Cortex of kidney (tissue), 1 donor: ENCODE measurements at places on chromosomes 7 and 10.

DNA sequence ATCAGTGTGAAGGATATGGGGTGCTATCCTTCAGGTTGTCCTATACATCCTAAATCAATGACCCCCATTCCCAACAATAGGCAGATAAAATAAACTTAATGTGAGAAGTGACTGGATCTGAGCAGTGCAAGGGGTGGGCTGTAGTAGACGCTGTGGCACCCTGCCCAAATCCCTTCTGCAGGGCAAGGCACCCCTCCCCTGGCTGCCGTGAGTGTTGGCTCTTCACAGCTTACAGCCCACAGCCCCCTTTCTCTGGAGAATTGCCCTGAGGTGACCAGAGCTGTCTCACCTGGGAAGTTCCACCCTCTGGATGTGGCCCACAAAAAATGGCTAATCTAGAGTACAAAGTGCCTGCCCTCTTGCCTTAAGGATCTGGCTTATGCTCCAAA lies 25.8 kb upstream of the PPIF start:
- DNase-seq, result no peak

DNA sequence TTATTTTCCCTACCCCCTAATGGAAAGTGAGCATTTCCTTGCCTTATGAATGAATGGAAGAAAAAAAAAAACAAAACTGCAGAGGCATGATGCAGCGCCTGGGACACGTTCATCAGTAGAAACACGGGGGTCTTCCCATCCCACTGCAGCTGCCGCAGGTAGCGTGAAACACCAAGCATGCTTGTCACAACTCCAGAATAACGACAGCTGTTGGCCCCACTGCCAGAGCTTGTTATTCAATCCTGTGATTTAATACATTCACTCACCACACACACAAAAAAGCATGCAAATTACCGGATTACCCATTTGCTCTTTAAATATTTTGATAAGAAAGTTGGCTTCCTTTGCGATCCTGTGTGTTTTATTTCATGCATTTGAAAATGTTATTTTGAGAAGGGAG lies 48.4 kb upstream of the GNA12 start:
- DNase-seq, result no peak

- no peak for DNase-seq
Measured at GRCh38 chr7:46368871-46369270, 447.8 kb upstream of the IGFBP3 start.

GRCh38 chr7:154965014-154965413 lies 37.9 kb downstream of the PAXIP1 start:
- no peak for DNase-seq

DNA sequence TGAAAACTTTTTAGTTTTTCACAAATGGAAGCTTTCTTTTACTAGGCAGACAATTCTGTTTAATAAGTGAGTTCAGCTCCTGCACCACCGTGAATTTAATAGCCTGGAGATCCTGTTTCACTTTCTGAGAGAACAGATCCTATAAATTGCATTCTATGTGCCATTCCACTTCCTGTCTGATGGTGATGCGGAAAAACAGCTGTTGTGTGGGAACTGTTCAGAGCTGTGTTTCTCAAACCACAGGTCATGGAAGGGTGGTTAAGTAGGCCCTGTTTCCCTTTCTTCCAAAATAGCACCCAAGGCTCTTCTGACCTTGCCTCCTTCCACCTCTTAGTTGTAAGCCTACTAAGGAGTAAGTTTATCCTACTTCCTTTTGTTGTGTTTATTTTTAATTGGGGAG lies 97.2 kb upstream of the DKK1 start:
- DNase-seq, result no peak

GRCh38 chr7:123712619-123713018 lies 36.2 kb downstream of the WASL start:
- no peak for DNase-seq

GRCh38 chr7:99562832-99563231 lies 4.4 kb downstream of the ZNF655 start:
- DNase-seq, result no peak

DNA sequence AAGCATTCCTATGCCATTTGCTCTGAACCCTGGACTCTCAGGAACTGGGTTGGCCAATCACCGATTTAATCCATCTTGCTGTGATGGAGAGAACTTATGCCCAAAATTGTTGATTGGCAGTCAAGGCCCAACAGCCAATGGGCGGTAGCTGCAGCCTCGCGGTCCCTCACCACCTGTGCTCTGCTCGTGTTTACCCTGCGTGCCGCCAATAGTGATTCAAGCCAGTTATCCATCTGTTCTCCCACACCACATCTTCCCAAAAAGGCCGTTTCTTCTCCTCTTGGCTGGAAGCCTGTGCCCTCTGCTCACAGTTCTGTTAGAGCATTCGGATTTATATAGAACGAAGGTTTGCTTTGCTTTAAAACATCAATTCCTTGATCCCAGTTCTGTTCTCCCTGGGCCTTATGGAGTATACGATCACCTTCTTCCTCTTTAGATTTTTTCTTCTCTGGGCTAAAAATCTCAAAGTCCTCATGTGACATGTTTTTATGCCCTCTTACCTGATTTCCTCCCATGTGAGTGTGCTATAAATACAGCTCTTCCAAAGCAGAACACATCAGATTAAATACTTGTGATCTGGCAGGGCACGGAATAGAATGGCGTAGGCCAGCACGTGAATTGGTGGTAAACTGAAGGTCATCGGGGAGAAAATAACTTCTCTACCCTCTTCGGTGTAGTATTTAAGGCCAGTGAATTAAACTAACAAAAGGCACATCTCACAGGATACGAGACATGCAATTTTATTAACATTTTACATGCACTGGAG lies 212.8 kb downstream of the NSUN6 start:
- no peak for DNase-seq

- no peak for DNase-seq
Measured at GRCh38 chr7:14009453-14010418, 20.3 kb upstream of the ETV1 start.

- no peak for DNase-seq
Measured at GRCh38 chr7:156979007-156979606, 29.6 kb downstream of the NOM1 start.

DNA sequence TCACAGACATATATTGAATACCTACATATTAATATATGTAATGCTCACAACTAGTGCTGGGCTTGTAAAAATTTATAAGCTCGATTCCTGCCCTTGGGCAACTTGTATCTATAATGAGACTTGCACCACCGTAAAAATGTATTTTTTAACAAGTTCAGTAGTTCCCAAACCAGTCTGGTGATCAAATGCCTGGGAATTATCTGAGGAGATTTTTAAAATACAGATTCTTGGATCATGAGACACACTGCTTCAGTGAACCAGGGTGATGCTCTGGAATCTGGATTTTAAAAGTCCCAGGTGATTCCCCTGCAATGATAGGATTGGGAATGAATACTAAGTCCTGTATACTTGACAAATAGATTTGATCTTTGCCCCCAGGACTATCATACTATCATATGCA lies 4.3 kb upstream of the MICU1 start:
- no peak for DNase-seq

DNA sequence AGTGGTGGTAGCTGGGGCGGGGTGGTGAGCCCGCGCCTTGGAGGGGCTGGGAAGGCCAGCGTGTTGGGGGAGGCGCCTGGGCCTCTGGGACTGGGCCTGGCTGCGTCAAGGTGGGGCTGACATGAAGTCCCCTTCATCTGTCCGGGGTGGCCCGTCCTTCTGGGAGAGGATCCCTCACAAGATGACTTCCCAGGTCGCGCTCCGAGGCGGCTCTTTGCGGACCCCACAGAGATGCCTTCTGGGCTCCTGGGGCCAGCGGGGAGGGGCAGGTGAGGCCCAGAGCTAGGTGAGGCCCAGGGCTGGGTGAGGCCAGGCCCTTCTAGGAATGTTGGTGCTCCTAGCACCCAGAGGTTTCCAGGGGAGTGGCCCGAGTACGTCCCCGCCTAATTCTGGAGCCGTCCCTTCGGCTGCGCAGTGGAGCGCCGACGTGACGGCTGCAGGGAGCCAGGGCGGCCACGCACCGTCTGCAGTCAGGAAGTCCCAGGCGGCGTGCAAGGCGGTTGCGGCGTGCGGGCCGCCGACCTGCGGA lies 58.2 kb upstream of the NUPR2 start:
- DNase-seq, result no peak

GRCh38 chr10:33291053-33291592 lies 43.3 kb downstream of the NRP1 start:
- no peak for DNase-seq
